ENCODE measurements at places on chromosomes 5 and 9. TPM values are rescaled to one million over a fixed set of nuclear protein-coding genes. Genes with fewer than 3 reads are reported as not detected.
A peak's percentile ranks its signal among the peaks of the same experiment; 100 is the strongest.

DNA sequence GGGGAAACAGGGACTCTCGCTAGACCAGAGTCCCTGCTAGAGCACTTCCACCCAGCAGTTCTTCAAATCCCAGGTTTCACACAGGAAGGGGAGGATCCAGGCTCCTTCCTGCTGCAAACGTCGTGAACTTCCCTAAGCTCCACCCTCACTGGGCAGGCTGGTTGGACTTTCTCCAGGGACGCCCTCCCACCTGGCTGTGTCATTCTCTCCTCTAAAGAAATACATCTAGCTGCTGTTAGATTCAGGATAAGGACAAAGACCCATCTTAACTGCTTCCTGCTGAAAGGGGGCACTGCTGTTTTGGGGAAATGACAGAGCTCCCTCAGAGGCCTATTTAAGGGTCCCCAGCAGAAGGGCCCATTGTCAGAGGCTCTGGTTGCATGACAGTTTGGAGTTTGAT, 230.7 kb downstream of the SEMA6A start:
- no peak overlapping the region for H3K27ac ChIP-seq
- H3K36me3 ChIP-seq, result no peaks in the 10 kb centered on the region
- H3K4me3 ChIP-seq, result no peak overlapping the region
- no peaks in the 10 kb centered on the region for H3K27me3 ChIP-seq
- no peak for DNase-seq

- H3K27ac ChIP-seq, result no peak overlapping the region
- no peak overlapping the region for H3K4me3 ChIP-seq
- DNase-seq, result no peak
- no peaks in the 10 kb centered on the region for H3K27me3 ChIP-seq
- H3K36me3 ChIP-seq, result no peaks in the 10 kb centered on the region
Observed at GRCh38 chr5:51148437-51148836, 234.8 kb upstream of the ISL1 start.

DNA sequence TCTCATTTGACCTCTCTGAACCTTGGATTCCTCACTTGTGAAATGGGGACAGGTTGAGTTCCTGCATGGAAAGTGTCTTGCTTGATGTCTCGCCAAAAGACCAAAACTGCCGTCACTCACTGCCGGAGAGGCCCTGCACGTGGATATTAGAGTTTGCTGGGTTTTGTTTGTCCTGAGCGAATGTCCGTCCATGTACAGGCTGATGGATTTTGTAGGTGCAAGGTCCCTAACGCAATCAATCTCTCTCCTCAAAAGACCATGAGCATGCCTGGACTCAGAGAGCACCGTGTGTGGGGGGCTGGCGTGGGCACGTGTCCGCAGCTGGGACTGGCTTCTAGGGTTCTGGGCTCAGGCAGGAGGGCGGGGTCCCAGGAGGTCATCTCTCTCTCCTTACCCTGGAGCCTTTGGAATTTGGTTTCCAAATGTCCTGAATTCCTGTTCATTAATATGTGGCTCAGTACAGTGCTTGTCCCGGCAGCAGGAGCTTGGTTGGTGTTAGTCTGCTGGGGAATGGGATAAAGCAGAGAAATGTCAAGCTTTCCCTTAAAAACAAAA, 146.0 kb upstream of the IER5L start:
- no peak for DNase-seq
- no peaks in the 10 kb centered on the region for H3K36me3 ChIP-seq
- H3K4me3 ChIP-seq, result no peak overlapping the region
- no peaks in the 10 kb centered on the region for H3K27me3 ChIP-seq
- H3K4me1 ChIP-seq, result peaks cover 12% of the 10 kb centered on the region

GRCh38 chr5:79120221-79120620, 8.6 kb downstream of the BHMT start:
- no peaks in the 10 kb centered on the region for H3K36me3 ChIP-seq
- peak; percentile 39 for DNase-seq
- no peaks in the 10 kb centered on the region for H3K27me3 ChIP-seq
- H3K4me3 ChIP-seq, result no peak overlapping the region
- H3K4me1 ChIP-seq, result no peaks in the 10 kb centered on the region

- no peak overlapping the region for H3K27ac ChIP-seq
- H3K36me3 ChIP-seq, result no peaks in the 10 kb centered on the region
- H3K27me3 ChIP-seq, result no peaks in the 10 kb centered on the region
- no peak overlapping the region for H3K4me3 ChIP-seq
Observed at GRCh38 chr5:161382685-161383084, 163.8 kb downstream of the GABRB2 start.

DNA sequence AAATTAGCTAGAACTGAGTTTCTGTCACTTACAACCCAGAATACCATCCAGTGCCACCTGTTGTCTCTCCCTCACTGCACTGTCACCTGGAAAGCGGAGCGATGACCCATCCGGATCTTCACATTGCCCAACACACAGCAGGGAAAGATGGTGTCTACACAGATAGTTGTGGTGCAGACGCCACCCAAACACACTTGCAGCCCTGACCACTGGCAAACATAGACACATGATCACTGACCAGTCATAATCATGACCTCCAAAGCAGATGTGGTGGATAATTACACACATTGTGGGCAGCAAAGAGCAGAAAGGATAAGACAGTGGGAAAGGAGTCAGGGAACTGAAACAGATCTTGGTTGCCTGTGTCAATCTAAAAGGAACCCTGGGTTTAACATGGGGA, 64.7 kb downstream of the GABBR2 start:
- H3K4me3 ChIP-seq, result no peak overlapping the region
- H3K36me3 ChIP-seq, result no peaks in the 10 kb centered on the region

- DNase-seq, result no peak
- H3K36me3 ChIP-seq, result no peaks in the 10 kb centered on the region
- no peak overlapping the region for H3K27ac ChIP-seq
- no peaks in the 10 kb centered on the region for H3K27me3 ChIP-seq
- peaks cover 46% of the 10 kb centered on the region for H3K4me1 ChIP-seq
- H3K4me3 ChIP-seq, result no peak overlapping the region
Observed at GRCh38 chr5:150068472-150068871, 17.9 kb downstream of the CSF1R start.

DNA sequence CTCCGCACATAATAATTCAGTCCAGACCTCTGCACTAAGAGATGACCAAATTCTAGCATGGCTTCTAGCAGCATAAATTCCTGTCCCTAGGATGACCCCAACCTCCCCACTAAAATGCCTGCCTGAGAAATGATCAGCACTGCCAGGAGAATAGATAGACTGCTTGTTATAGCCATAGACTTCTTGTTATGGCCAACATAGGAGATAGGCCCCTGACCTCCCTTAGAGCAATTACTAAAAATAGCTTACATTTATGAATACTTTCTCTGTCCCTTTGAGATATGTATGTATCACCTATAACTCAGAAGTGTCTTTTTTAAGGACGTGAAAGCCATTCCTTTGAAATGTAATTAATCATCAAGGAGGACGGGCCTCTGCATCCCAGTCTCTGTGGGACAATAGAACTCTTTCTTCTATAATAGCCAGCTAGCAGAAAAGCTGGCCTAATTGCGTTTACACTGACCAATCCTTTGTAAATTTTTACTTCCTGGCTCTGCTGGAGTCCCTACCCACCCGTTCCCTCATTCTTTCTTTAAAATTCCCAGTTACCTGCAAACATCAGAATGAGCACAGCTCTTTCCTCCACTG, 1002.7 kb downstream of the CDH18 start:
- H3K4me1 ChIP-seq, result no peaks in the 10 kb centered on the region
- DNase-seq, result no peak
- H3K27ac ChIP-seq, result no peak overlapping the region

DNA sequence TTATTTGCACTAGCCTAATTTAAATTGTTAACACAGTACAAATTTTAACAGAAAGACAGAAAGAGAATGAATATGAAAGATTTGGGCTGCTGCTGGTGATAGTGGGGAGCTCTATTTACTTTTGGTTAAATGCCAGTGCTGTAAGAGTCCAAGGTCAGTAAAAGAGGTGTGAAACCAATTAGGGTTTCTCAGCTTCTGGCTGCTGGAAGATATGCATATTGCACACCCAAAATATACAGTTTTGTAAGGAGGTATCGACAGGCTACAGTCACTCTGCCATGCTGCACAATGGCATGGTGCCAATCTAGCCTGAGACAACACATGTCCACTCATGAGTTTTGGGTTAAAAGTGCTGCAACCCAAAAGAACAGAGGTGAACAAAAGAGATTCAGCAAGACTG, 79.3 kb downstream of the PPP2R2B start:
- no peak overlapping the region for H3K4me3 ChIP-seq
- H3K27ac ChIP-seq, result no peak overlapping the region
- DNase-seq, result no peak
- H3K27me3 ChIP-seq, result no peaks in the 10 kb centered on the region
- H3K36me3 ChIP-seq, result no peaks in the 10 kb centered on the region

DNA sequence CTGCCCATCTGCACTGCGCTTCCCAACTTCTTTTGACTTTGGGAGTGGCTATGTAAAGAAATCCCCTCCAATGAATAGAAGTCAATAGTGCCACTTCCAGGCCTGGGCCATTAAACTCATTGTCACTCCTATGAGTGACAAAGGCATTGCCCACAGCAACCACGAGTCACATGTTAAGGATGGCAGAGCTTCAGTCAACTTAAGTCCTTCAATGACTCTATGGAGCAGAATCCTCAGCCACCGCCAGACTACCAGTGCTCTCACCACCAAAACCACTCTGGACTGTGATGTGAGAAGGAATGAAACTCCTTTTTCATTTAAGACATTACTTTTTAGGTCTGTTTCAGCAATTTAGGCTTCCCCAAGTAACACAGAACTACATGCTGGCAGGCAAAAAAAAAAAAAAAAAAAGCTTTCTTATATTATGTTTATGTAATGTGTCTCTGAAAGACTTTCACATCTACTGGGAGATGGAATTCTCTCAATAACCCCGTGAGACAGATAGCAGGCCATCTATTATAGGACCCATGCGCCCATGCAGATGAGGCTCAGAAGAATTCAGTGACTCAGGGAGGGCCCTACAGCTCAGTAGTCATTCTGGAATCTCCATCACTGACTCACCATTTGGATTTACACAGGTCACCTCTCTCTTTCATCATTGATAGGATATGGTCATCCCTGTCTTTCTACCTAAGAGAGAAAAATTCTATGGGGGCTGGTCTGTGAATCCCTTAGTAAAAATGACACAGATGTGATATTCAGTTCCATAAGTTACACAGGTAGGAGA, 180.5 kb downstream of the CEMIP2 start:
- H3K4me1 ChIP-seq, result peaks cover 3% of the 10 kb centered on the region
- H3K4me3 ChIP-seq, result no peak overlapping the region
- H3K27ac ChIP-seq, result no peak overlapping the region

GRCh38 chr9:18347386-18348082, 126.4 kb upstream of the ADAMTSL1 start:
- H3K4me3 ChIP-seq, result no peak overlapping the region
- H3K27me3 ChIP-seq, result no peaks in the 10 kb centered on the region
- peaks cover 5% of the 10 kb centered on the region for H3K4me1 ChIP-seq
- DNase-seq, result peak; percentile 16
- H3K36me3 ChIP-seq, result no peaks in the 10 kb centered on the region

DNA sequence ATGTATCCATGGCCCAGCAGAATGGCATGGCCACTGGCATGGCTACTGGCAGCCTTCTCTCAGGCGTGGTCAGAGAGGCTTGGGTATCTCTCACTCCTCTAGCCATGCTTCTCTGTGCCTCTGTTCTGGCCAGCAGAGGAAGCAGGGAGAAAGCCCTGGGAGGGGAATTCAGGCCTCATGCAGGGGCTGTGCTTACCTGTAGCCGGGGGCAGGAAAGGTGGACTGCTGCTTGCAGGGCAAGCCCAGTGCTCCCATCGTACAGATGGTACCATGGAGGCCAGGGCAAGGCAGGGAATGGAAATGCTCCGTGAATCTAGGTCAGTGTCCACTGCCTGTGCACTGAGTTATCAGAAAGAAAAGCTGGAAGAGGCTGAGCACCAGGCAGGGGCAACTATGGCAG, 2.7 kb downstream of the OR13J1 start:
- no peaks in the 10 kb centered on the region for H3K36me3 ChIP-seq
- H3K27me3 ChIP-seq, result peaks cover 3% of the 10 kb centered on the region
- no peak overlapping the region for H3K4me3 ChIP-seq
- DNase-seq, result no peak
- H3K27ac ChIP-seq, result no peak overlapping the region

DNA sequence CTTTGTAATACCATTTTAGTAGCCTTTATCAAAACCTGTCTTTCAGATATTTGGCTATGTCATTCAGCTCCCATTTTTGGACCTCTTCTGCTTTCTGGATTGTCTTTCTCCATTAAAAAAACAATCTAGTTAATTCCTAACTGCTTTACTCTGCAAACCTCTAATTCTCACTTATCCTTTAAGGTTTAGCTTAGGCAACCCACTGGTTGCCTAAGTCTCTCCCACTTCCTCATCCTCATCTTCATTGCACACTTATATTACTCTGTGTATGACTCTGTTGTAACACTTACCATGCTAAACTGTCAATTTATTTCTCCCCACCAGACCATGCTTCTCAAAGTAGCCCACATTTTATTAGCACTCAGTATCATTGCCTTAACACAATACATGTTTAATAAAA, 205.0 kb upstream of the DMRTA1 start:
- no peak overlapping the region for H3K4me3 ChIP-seq
- DNase-seq, result no peak

Gene GRIA1
- total RNA-seq, result 4.2 TPM

Gene CXXC5
- 151 TPM for total RNA-seq

Gene LCN9
- 4.8 TPM for total RNA-seq

Gene KIF27
- total RNA-seq, result 3.0 TPM

Data from astrocyte (in vitro differentiated cells and primary cell).